ENCODE measurements at places on chromosomes 2 and 18.

- DNase-seq = no peak
These were observed 106.1 kb downstream of the IRS1 start for GRCh38 chr2:226693521-226693920.

DNA sequence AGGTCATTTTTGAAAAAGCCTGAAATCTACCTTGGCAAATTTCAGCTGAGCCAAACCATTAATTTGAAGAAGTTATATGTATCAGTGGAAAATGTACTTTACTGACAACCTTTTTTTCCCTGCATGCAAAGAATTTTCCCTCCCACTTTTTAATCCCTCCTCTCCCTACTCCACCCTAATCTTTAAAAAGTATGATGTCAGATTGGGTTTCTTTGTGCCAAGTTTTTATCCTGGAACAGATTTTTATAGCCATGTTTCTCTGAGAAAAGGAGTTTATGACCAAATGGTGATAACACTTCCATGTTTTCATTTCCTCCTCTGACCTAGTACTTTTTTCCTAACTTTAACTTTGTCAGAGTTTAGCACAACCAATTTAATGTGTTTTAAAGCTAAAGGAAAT lies 250.3 kb upstream of the FOSL2 start:
- no peak for DNase-seq

GRCh38 chr2:58636872-58637271 lies 395.7 kb upstream of the FANCL start:
- no peak for DNase-seq

GRCh38 chr2:239360421-239361310 lies 40.2 kb downstream of the HDAC4 start:
- DNase-seq = no peak

DNA sequence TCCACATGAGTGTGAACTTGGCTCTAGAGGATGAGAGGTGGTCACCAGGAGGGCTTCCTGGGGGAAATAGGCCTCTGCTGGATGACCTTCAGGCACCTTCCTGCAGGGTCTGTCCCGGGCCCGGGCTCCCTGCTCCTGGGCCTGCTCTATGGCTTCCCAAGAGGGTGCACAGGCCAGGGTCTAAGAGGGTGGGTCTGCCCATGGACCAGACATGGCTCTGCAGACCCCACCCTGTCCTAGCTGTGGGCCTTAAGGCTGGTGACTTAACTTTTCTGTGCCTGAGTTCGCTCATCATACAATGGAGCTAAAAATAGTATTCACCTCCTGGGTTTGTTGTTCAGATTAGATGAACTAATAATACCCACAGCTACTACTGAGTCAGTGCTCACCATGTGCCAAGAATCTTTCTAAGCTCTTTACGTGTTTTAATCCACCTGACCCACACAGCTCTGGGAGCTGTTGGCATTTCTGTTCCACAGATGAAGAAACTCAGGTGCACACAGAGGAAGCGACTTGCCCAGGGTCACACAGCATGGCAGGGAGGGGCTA lies 14.4 kb downstream of the INHBB start:
- no peak for DNase-seq

GRCh38 chr2:100767224-100767653 lies 52.7 kb upstream of the NPAS2 start:
- DNase-seq = no peak

DNA sequence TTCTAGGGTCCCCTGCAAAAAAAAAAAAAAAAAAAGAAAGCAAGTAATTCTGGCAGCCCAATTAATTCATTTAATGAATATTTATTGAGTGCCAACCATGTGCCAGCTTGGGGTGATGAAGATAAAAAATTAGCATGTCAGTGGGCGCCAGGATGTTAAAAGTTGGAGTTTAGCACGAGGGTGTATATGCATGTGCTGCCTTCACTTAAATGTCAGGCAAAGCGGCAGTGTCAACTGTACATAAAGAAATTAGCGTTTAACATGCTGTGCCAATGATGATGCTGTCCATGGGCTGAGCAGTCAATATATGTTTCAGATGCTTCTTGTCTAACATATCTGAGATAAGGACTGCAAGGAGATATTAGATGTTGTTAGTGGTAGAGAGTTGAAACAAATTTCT lies 49.5 kb downstream of the ASAP2 start:
- DNase-seq = no peak

DNA sequence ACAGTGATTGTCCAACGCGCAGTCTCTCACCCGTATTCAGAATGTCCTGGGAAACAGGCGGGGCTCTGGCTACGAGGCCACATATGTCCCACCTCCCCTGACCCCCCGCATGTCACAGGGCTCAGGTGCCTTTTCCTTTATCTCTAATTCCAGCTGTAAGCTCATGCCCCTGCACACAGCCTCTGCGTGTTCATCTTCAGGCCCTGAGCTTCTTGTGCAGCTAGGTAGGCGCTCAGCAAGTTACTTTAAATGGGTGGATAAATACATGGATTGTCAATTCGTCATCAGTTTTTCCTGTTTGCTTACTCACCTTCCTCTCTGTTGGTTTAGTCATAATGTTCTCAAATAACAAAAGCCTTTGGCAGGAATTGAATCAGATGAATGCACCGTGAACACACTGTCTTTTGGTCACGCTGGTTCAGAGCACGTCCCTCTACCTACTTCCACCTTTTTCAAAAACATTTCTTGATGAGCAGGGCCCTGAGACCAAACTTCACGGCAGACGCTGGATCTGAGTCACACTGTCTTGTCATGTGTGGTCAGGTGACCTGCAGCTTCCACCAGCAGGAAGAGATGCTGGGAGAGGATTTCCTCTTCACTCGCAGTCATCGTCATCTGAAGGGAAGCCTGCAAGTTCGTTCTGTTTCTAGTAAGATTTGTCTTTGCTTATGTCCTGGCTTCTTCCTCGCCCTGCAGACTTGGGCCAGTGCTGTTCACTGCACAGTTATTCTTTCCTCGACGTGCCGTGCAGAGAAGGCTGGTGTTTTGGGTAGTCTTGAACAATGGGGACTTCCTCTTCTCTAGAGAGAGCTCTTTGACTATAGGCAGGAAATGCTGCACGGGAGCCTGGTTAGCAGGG lies 138.1 kb downstream of the PTGR3 start:
- DNase-seq = peak; percentile 94

- DNase-seq = no peak
These were observed 124.4 kb downstream of the DIS3L2 start for GRCh38 chr2:232085826-232086425.

DNA sequence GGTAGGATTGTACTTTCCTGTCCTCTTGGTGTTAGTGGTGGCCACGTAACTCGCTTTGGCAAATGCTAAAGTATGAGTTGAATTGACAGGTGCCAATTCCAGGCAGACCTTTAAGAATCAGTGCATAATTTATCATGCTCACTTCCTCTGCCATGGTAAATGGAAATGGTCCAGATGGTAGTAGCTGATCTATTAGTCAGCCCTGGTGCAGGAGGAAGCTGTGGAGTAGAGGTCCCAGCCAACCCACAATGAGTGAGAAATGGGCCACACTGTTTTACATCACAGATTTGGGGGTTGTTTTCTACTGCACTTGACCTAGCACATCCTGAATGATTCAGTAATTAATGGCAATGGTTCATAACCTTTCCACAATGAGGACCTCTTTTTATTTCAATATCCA lies 104.4 kb downstream of the RGPD3 start:
- no peak for DNase-seq

GRCh38 chr18:46624127-46624526 lies 32.9 kb downstream of the LOXHD1 start:
- DNase-seq = no peak

- no peak for DNase-seq
These were observed 161.4 kb downstream of the PXDN start for GRCh38 chr2:1582891-1583341.

- DNase-seq = no peak
These were observed 38.4 kb upstream of the GAREM1 start for GRCh38 chr18:32509111-32509510.

DNA sequence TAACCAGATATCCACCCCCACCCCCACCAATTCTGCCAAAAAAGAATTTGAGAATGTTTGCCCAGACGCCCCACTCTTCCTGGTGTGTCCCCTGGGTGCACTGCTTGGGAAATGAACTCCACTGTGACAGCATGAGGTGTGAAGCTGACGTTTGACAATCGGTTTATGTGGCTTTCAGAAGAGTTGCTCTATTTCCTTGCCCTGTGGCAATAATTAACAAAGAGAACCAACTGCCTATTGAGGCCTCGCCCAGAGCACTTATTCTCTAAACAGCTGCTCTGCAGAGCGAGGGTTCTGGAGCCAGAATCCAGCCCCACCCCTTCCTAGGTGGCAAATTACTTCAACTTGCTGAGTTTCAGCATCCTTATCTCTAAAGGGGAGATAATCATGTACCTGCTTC lies 115.8 kb upstream of the SIX3 start:
- DNase-seq = no peak

DNA sequence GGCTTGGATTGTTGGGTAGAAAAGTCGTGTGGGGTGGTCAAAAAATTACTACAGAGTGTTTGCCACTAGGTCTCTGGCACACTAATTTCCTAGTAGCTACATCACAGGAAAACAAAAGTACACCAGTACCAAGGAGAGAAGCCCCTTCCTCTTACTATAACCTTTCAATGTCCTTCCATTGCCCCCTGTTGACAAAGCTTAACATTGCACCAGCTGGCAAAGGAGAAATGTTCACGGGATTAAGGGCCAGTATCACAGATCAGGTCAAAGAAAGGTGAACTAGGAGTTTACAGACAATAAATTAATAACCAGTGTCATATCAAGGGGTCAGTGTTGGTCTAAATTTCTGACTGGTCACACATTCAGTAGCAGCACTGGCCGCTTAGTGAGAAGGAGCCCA lies 1139.6 kb upstream of the FAM98A start:
- DNase-seq = no peak

- no peak for DNase-seq
These were observed 9.7 kb downstream of the CYBRD1 start for GRCh38 chr2:171531836-171532450.

DNA sequence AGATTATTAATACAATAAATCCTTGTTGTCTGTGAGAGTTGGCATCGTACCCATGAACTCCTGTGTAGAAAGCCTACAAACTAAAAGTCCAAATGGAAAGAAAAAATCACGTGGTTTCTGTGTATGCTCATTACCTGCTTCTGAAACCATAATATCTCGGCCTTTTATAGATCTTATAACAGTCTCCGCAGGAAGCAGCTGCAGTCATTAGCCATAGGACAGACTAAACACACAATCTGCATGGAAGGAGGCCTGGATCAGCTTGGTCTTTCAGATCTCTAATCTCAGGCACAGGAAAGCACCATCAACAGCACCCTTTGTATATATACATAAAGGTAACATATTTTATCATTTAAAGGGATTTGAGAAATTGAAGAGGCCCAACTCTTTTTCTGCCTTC lies 508.9 kb upstream of the TCF4 start:
- no peak for DNase-seq

DNA sequence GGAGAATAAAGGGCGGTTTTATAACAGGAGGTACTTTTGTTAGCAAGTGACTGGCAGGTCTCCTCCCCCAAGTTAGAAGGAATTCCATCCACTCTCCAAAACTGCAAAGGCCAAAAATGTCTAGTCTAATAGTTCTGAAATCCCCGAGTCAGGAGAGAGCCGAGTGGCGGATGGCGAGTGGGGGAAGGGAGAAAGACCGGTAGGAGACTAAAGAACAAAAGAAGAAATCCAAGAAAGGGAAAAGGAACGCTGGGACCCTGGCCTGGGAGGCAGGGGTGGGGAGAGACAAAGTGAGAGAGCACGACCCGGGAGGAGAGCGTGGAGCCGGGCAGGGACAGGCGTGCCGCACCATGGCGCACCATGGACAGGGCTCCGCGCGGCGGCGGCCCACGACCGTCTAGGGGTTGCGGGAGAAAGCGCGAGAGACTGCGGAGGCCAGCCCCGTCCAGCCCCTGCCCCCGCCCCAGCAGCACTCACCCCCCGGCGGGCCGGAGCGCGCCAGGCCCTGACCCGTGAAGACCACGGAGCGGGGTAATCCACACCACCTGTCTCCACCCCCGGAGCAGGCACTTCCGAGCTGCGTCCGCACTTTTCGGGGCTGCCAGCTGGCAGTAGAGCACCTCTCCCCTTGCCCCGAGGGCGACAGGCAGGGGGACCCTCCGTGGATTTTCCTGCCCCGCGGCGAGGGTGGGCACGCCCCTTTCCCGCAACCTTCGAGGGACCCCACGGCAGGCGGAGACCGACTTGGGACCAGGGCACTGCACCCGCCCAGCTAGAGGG lies 1.6 kb downstream of the CDH2 start:
- DNase-seq = no peak

DNA sequence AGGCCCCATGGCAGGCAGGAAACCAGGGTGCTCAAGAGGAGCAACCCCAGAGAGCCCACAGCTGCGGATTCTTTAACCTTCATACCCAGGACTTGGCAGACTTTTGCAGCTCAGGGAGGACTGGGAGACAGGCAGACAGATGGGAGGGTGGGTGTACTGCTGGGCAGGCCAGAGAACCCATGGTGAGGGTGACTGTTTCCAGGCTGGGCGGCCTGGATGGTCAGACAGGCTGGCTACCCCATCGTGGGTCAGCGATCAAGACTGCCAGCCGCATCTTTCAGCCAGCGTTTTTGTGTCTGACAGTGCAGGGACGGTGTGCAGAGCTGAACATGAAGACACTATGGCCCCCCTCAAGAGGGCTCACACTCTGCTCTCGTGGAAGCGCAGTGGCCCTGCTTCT lies 82.2 kb downstream of the MARCO start:
- DNase-seq = no peak

GRCh38 chr2:133063775-133064174 lies 393.8 kb upstream of the LYPD1 start:
- no peak for DNase-seq

DNA sequence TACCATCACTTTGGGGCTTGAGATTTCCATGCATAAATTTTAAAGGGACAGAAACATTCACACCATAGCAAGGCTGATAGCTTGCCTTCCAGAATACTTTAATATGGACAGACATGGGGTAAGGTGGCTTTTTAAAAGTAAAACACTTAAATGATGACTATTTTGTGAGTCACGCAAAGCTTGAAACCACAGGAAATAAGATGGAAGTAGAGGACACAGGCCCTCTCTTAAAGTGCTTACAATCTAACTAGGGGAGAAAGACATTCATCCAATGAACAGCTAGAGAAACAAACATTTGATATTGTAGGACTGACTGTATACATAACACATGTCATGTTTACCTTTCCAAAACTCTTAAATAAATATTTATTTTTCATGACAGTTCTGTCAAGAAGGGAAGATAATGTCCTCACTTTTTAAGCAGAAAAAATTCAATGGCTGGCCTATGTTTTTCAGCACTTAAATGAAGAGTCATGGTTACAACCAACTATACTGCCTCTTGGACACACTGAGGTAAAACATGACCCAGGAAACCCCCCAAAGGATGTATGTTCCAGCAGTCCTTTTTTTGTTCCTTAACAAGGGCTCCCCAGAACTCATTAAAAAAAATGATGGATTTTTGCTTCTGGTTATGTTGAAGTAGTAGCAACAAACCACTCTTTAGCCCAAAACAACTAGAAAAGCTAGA lies 120.0 kb upstream of the RBMS1 start:
- no peak for DNase-seq

GRCh38 chr2:1824202-1824905 lies 80.0 kb upstream of the PXDN start:
- no peak for DNase-seq

DNA sequence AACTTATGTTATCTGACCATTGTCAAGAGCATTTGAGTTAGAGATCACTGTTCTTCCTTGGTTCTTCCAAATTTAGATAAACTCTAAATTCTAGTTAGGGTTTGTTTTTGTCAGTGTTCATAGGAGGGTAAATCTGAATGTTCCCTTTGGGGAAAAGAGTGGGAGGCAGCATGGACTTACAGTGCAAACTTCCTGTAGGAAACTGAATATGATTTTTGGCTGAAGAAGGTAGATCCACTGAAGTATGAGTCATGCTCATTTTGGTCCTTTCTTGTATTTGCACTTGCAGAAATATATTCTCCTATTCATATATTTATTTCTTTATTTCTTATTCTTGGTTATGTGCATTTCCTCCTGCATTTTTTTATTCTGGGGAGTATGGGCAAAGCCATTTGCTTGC lies 27.3 kb downstream of the CCDC85A start:
- DNase-seq = no peak
